Thoracic aorta (tissue), 2 donors: ENCODE measurements at places on chromosomes 7 and 10. TPM values are rescaled to one million over a fixed set of nuclear protein-coding genes. Genes with fewer than 3 reads are reported as not detected.

- H3K27me3 ChIP-seq, result no peaks in the 10 kb centered on the region
- H3K4me3 ChIP-seq, result no peak overlapping the region
- DNase-seq, result no peak
- H3K27ac ChIP-seq, result peak overlapping the region; percentile 82
- no peaks in the 10 kb centered on the region for H3K36me3 ChIP-seq
These were observed 28.9 kb downstream of the PPP1R3C start for GRCh38 chr10:91603931-91604331.

DNA sequence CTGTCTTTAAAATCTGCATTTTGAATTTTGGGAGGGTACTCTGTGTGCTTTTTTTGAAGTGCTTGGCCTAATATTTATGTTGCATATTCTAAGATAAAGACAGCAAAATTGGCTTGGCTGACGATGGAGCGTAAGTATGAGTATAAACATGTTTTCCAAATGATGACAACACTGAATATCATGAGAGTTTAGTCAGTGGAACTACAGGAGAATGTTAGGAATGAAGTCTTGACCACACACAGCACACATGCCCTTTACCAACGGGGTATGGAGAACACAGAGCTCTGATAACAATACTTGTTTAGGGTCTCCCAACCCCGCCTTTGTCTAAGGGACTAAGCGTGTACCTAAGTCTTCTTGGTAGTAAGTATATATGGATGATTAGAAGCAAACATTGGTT, 253.9 kb upstream of the FZD8 start:
- H3K36me3 ChIP-seq, result no peaks in the 10 kb centered on the region

- peaks cover 2% of the 10 kb centered on the region for H3K4me1 ChIP-seq
- no peaks in the 10 kb centered on the region for H3K27me3 ChIP-seq
- no peak overlapping the region for H3K27ac ChIP-seq
- no peak overlapping the region for H3K4me3 ChIP-seq
These were observed 4.8 kb upstream of the ADD3 start for GRCh38 chr10:110002801-110003523.

GRCh38 chr7:131657881-131658280, 101.5 kb upstream of the PODXL start:
- H3K36me3 ChIP-seq, result no peaks in the 10 kb centered on the region
- H3K4me1 ChIP-seq, result no peaks in the 10 kb centered on the region
- no peak overlapping the region for H3K27ac ChIP-seq
- no peaks in the 10 kb centered on the region for H3K27me3 ChIP-seq
- H3K4me3 ChIP-seq, result no peak overlapping the region

- peaks cover 26% of the 10 kb centered on the region for H3K4me1 ChIP-seq
- H3K4me3 ChIP-seq, result no peak overlapping the region
- peaks cover 6% of the 10 kb centered on the region for H3K36me3 ChIP-seq
- no peaks in the 10 kb centered on the region for H3K27me3 ChIP-seq
- no peak for DNase-seq
These were observed 3.0 kb downstream of the LRWD1 start for GRCh38 chr7:102467581-102468477.

DNA sequence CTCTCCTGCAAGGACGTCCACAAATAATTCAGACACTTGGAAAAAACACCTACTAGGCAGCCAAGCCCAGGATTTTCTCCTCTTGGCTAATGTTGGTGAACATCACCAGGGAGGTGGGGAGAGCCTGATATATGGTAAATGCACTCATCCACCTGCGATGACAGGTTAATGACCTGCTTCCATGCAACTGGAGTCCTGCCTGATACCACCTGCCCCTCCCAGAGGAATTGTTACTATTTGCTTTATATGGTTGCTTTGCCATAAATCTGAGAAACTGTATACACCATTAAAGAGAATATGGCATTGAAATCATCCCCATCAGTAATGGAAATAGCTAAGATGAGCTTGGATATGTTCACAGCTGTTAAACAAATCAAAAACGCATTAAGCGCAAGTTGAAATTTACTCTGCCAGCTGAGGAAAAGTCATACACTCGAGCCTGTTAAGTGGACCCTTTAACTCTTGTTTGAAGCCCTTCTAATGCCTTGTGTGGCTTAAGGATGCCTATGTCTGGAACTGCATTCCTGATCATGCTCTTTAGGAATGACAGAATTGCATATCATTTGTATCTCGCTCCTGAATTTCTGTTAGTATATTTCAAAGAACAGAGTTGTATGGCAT, 208.3 kb downstream of the PRPF18 start:
- no peaks in the 10 kb centered on the region for H3K4me1 ChIP-seq
- H3K4me3 ChIP-seq, result no peak overlapping the region
- H3K27ac ChIP-seq, result no peak overlapping the region
- no peaks in the 10 kb centered on the region for H3K27me3 ChIP-seq

GRCh38 chr7:87628780-87629569, 777 bp downstream of the RUNDC3B start:
- H3K27ac ChIP-seq, result no peak overlapping the region
- no peaks in the 10 kb centered on the region for H3K27me3 ChIP-seq
- peaks cover 9% of the 10 kb centered on the region for H3K4me1 ChIP-seq
- no peak for DNase-seq
- peak overlapping the region; percentile 82 for H3K4me3 ChIP-seq

DNA sequence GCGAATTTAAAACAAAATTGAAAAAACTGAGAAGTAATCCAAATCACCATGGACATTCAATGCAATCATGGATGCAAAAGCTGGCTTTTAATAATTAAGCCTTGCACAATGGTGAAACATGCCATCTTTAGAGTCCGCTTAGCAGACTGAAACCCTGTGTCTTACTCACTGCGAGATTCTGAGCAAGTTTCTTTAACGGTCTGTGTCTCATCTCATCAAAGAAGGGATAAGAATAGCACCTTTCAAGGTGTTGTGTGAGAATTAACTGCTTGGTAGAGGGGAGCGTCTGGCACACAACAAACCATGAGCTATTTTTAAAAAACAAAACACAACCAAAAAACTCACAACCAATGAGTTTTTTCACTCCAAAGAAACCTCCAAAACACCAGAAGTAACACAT, 21.4 kb downstream of the ACBD7 start:
- no peaks in the 10 kb centered on the region for H3K36me3 ChIP-seq
- no peak for DNase-seq
- no peaks in the 10 kb centered on the region for H3K4me1 ChIP-seq

DNA sequence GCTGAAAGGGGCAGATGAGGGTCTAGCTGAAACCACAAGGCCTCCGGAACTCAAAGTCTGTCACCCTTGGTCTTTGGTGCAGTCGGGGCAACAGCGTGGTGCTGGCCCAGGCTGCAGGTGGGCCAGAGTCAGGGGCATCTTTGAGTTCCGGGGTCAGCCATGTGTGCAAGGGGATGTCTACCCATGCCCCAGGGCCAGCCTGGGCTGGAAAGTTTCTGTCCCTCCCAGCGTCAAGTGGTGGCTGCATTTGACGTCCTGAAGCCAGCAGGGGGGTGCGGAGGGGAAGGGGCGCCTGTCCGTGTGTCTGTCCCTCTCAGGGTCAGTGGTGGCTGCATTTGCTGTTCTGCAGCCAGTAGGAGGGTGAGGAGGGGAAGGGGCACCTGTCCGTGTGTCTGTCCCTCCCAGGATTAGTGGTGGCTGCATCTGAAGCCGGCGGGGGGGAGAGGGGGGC, 638 bp downstream of the BRAT1 start:
- H3K36me3 ChIP-seq, result peaks cover 4% of the 10 kb centered on the region
- no peaks in the 10 kb centered on the region for H3K27me3 ChIP-seq
- no peak for DNase-seq
- H3K27ac ChIP-seq, result no peak overlapping the region
- H3K4me3 ChIP-seq, result peak overlapping the region; percentile 100

DNA sequence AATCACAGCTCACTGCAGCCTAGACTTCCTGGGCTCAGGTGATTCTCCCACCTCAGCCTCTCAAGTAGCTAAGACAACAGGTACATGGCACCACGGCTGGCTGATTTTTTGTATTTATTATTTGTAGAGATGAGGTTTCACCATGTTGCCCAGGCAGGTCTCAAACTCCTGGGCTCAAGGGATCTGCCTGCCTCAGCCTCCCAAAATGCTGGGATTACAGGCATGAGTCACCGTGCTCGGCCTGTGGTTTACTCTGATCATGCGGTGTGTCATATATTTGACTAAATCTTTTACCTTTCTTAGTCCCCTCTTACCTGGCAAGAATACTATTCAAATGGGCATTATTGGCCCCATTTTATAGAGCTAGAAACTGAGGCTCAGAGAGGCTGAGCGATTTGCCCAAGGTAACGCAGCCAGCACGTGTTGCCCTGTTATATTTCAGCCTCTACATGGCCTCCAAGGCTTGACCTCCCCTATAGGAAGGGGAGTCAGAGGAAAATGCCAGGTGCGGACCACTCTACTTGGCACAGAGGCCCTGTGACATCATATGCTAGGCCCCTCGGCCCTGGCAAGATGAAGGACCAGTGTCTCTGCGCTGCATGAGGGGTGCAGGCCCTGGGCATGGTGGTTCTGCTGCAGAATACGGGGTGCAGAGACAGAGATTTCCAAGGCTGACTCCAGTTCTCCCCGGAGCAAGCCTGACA, 8.2 kb downstream of the ZCCHC24 start:
- peak overlapping the region; percentile 88 for H3K27ac ChIP-seq
- H3K4me3 ChIP-seq, result no peak overlapping the region
- H3K36me3 ChIP-seq, result no peaks in the 10 kb centered on the region
- DNase-seq, result no peak
- no peaks in the 10 kb centered on the region for H3K27me3 ChIP-seq
- H3K4me1 ChIP-seq, result peaks cover 98% of the 10 kb centered on the region

GRCh38 chr10:78784546-78784945, 284.2 kb upstream of the ZMIZ1 start:
- H3K4me3 ChIP-seq, result no peak overlapping the region
- H3K4me1 ChIP-seq, result no peaks in the 10 kb centered on the region
- H3K36me3 ChIP-seq, result no peaks in the 10 kb centered on the region
- H3K27ac ChIP-seq, result no peak overlapping the region
- H3K27me3 ChIP-seq, result no peaks in the 10 kb centered on the region

GRCh38 chr7:137657476-137658189, 189.1 kb downstream of the DGKI start:
- H3K27ac ChIP-seq, result peak overlapping the region; percentile 56
- no peak overlapping the region for H3K4me3 ChIP-seq
- H3K27me3 ChIP-seq, result no peaks in the 10 kb centered on the region
- no peak for DNase-seq
- no peaks in the 10 kb centered on the region for H3K36me3 ChIP-seq
- H3K4me1 ChIP-seq, result peaks cover 15% of the 10 kb centered on the region

DNA sequence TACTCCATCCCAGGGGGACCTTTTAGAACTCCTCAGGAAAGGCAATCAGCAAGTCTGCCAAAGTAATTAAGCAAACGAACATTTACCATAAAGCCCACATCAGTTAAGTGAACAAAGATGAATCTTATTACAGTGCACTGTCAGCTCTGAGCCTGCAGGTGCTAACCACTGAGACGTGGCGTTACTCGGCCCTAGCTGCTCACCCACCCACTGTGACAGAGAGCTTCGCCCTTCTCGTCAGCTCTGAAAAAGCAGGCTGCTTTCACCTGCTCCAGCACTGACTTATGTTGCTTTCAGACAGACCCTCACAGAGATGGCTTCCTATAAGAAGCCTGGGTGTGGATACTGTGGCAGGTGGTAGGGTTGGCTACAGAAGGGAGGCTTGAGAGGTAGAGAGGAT, 57.7 kb upstream of the KCNIP2 start:
- H3K4me3 ChIP-seq, result no peak overlapping the region
- no peak for DNase-seq
- no peak overlapping the region for H3K27ac ChIP-seq
- H3K36me3 ChIP-seq, result peaks cover 2% of the 10 kb centered on the region
- no peaks in the 10 kb centered on the region for H3K4me1 ChIP-seq
- H3K27me3 ChIP-seq, result no peaks in the 10 kb centered on the region

DNA sequence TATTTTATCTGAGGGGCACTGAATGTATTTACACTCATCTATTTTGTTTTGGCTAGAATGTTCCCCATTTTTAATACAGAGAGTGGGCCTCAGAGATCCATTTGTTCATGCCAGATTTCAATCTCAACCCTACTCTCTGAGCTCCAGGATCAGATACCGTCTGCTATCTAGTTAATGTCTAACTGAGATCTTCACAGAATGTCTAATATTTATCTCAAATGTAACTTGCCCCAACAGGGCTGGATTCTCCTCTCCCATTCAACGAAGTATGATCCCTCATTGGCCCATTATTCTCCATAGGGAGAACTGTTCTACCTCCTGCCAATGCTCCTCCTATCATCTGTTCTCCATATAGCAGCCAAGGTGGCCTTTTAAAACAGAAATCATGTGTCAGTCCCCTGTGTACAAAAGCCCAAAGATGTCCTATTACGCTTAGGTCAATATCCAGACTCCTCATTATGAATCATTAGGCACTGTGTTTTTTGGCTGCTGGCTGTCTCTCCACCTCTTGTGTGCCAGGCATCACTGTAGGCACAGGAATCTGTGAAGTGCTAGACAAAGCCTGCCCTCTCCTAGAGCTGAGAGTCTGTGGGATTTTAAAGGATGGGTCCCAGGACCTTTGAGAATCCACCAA, 169.3 kb upstream of the AGK start:
- H3K27me3 ChIP-seq, result no peaks in the 10 kb centered on the region
- H3K4me1 ChIP-seq, result no peaks in the 10 kb centered on the region
- DNase-seq, result no peak

- no peak for DNase-seq
- no peak overlapping the region for H3K27ac ChIP-seq
- H3K4me3 ChIP-seq, result no peak overlapping the region
These were observed 134.3 kb downstream of the PRKCQ start for GRCh38 chr10:6445671-6446316.

DNA sequence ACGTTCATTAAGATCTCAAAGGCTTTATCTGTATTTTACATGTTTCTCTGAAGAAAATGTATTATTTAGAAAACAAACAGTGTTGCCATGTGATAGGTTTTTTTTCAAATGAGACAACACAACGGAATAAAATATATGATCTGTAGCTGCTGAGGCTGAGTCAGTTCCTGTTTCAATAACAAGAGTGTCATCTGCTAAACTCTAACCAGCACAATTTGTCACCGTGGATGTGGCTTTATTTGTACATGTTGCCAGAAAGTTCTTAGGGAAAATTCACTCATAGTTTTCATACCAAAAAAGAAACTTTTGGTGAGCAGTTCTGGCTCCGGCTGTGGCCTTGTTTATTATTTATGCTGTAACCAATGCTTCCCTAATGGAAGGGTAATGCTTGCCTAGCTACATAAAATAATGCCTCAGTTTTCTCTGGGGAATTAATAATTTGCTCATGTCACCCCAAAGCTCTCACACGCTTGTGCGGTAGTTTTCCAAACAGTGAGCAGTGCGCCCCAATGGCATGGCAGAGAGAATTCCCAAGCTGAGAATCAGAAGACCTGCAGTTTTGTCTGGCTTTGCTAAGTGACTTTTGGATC, 20.3 kb upstream of the KLF6 start:
- no peaks in the 10 kb centered on the region for H3K27me3 ChIP-seq
- H3K4me3 ChIP-seq, result peak overlapping the region; percentile 49
- DNase-seq, result peak; percentile 21
- H3K27ac ChIP-seq, result peak overlapping the region; percentile 89
- H3K4me1 ChIP-seq, result peaks cover 62% of the 10 kb centered on the region
- H3K36me3 ChIP-seq, result no peaks in the 10 kb centered on the region

ASZ1 gene
- total RNA-seq, result not detected

CPED1 gene
- total RNA-seq, result 77.4 TPM

FAM13C gene
- total RNA-seq, result 20.4 TPM

UTF1 gene
- total RNA-seq, result not detected

ASAH2 gene
- total RNA-seq, result 14.0 TPM

RPEL1 gene
- total RNA-seq, result not detected

KLF14 gene
- not detected for total RNA-seq

VGF gene
- not detected for total RNA-seq

CFAP69 gene
- 14.0 TPM for total RNA-seq

CLIP2 gene
- total RNA-seq, result 52.9 TPM

ERCC6 gene
- total RNA-seq, result 37.7 TPM

TMEM229A gene
- total RNA-seq, result not detected
